ENCODE measurements at places on chromosomes 1 and 21. TPM values are rescaled to one million over a fixed set of nuclear protein-coding genes. Genes with fewer than 3 reads are reported as not detected.

The CORT gene
- polyA plus RNA-seq, result 0.43 TPM

The CYP4Z1 gene
- 0.25 TPM for polyA plus RNA-seq

The IQGAP3 gene
- polyA plus RNA-seq, result 0.32 TPM

The IL23R gene
- polyA plus RNA-seq, result not detected

The BLZF1 gene
- 16.7 TPM for polyA plus RNA-seq

The PRR9 gene
- polyA plus RNA-seq, result not detected

The ZFP69 gene
- 2.8 TPM for polyA plus RNA-seq
